Left kidney (tissue), 8 donors: ENCODE measurements at places on chromosomes 6 and 20. TPM values are rescaled to one million over a fixed set of nuclear protein-coding genes. Genes with fewer than 3 reads are reported as not detected.

The DLK2 gene
- polyA plus RNA-seq, result 1.00 TPM

The EPPIN gene
- polyA plus RNA-seq, result 0.55 TPM

The FUT9 gene
- 7.8 TPM for polyA plus RNA-seq

The HEY2 gene
- polyA plus RNA-seq, result 7.4 TPM

The GNRH2 gene
- polyA plus RNA-seq, result 0.73 TPM

The MYMX gene
- polyA plus RNA-seq, result 0.62 TPM

The BTNL2 gene
- 3.4 TPM for polyA plus RNA-seq

The RGS17 gene
- polyA plus RNA-seq, result 3.6 TPM

The DAAM2 gene
- 26.2 TPM for polyA plus RNA-seq

The CST9 gene
- polyA plus RNA-seq, result 0.08 TPM

The GPX5 gene
- polyA plus RNA-seq, result not detected

The RIPPLY2 gene
- not detected for polyA plus RNA-seq

The TUBB2B gene
- 104 TPM for polyA plus RNA-seq

The POM121L2 gene
- not detected for polyA plus RNA-seq

The CYP39A1 gene
- 6.8 TPM for polyA plus RNA-seq

The STAU1 gene
- 118 TPM for polyA plus RNA-seq

The PRKN gene
- 7.7 TPM for polyA plus RNA-seq

The RBM24 gene
- polyA plus RNA-seq, result 1.2 TPM

The LRRC1 gene
- 32.2 TPM for polyA plus RNA-seq

The PLG gene
- 8.7 TPM for polyA plus RNA-seq

The IPCEF1 gene
- 8.9 TPM for polyA plus RNA-seq

The RCAN2 gene
- 22.5 TPM for polyA plus RNA-seq

The CCDC167 gene
- 23.3 TPM for polyA plus RNA-seq

The TNNC2 gene
- polyA plus RNA-seq, result 0.47 TPM

The SLC22A2 gene
- 14.3 TPM for polyA plus RNA-seq

The SLCO4A1 gene
- 2.0 TPM for polyA plus RNA-seq

The SLC17A2 gene
- 0.86 TPM for polyA plus RNA-seq

The SAPCD1 gene
- polyA plus RNA-seq, result 16.0 TPM

The SLC22A7 gene
- 1.2 TPM for polyA plus RNA-seq
